T-helper 1 cell (primary cell): ENCODE measurements at places on chromosomes 4 and X.

GRCh38 chrX:22534643-22535042 lies 261.9 kb downstream of the CBLL2 start:
- DNase-seq, result no peak

GRCh38 chrX:118178450-118178849 lies 61.8 kb upstream of the KLHL13 start:
- DNase-seq, result no peak

DNA sequence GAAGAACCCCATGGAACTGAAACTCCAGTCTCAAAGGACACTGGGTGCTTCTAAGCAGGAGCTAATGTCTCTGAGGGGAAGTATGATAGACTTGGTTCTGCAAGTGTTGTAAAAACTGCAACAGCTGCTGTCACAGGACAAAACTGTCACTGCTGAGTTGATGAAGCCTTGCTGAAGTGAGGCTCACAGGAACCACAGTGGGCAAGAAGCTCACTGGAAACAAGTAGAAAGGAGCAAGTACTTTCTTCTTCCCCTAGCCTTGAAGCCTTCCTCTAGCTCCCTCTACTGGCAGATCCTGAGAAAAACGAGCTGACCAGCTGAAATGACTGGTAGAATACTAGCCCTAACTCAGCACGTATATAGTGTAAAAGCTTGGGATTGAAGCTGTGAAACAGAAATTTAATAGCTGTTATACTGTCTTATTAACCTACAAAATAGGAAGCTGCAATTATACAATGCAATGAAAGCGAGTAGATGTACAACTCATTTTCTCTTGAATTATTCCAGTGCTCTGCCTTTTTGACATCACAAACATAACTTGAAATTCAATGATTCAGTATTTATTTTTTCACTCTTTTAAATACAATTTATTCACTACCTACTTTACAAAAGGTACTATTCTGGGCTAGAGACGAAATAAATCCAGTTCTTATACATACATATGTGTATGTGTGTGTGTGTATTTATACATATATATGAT lies 91.4 kb downstream of the GABRB1 start:
- DNase-seq, result peak; percentile 12

DNA sequence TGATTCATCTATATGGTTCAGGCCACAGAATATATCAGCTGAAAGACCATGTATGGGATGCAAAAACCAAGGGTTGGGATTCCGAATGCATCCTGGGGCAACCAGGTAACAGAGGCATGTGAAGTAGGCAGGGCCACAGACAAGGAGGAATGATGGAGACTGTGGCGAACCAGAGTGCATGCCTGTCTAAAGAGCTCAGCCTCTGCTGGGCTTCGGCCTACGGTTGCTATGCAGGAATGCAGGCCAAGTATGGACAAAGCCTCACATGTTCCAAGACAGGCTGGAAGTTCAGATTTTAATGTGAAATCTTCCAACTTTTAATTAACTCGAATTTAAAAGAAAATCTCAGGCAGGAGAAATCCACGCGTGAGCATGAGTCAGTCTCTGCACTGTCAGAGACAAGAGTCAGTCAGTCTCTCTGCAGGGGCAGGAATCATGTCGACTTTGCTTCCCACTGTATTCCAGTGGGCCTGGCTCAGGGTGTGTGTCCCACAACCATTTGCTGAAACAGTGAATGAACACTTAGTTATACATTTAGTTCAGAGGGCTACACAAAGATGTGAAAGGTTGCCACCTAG lies 344.4 kb downstream of the UNC5C start:
- no peak for DNase-seq

- no peak for DNase-seq
Observed at GRCh38 chr4:7423801-7424552, 10.8 kb downstream of the PSAPL1 start.

DNA sequence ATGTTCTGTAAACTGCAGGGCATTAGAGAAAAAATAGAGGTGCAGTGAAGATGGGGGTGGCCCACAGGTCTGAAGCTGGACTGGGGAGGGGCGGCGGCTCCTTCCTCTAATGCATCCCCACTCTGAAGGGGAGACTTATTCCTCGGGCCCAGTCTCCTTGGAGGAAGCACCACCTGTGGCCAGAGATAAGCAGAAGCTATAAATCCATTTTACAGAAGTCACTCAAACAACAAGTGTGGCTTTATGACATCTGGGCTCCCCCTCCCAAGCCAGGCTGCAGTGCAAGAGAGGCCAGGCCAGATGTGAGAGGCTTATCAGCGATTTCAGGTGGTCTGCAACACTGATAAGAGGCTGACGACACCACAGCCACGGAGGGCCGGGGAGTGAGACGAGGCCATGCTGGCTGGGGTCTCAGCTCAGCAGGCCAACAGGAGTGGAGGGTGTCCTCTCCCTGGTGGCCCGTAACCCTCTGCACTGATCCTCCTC lies 15.8 kb downstream of the CYTL1 start:
- no peak for DNase-seq

- DNase-seq, result no peak
Observed at GRCh38 chr4:3267576-3268394, 18.8 kb downstream of the MSANTD1 start.

GRCh38 chrX:148069759-148070503 lies 88.8 kb downstream of the FMR1NB start:
- DNase-seq, result no peak

DNA sequence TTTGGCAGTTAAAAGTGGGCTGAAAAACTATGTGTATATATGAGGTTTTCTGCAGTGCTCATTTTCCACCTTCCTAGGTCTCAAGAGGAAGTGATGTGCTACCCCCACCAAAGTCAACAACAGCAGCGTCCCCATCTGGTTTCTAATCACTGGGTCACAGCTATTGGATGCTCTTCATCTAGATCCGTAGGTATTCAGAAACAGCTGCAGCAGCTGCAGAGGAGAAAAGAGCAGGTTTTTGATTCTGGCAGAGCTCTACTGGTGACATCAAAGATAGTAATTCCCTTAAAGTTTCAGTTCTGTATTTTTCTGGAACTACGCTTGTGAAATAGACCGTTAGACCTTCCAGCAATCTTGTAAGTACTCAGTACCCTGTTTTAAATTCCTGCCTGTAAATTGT lies 5.8 kb upstream of the GUCY2F start:
- no peak for DNase-seq

- DNase-seq, result no peak
Observed at GRCh38 chr4:77501851-77502250, 103.8 kb upstream of the CXCL13 start.

- DNase-seq, result no peak
Observed at GRCh38 chrX:7522860-7523259, 320.1 kb upstream of the VCX start.

DNA sequence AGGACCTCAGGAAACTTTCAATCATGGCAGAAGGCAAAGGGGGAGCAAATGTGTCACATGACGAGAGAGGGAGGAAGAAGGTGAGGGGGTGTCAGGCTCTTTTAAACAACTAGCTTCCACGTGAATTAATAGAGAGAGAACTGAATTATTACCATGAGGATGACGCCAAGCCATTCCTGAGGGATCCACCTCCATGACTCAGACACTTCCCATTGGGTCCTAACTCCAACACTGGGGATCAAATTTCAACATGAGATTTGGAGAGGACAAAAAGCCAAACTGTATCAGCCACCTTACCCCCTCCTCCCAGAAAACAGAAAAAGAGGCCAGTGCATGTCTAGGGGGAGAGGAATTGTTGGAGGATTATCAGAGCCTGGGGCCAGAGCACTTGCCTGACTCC lies 40.4 kb upstream of the LAS1L start:
- no peak for DNase-seq

DNA sequence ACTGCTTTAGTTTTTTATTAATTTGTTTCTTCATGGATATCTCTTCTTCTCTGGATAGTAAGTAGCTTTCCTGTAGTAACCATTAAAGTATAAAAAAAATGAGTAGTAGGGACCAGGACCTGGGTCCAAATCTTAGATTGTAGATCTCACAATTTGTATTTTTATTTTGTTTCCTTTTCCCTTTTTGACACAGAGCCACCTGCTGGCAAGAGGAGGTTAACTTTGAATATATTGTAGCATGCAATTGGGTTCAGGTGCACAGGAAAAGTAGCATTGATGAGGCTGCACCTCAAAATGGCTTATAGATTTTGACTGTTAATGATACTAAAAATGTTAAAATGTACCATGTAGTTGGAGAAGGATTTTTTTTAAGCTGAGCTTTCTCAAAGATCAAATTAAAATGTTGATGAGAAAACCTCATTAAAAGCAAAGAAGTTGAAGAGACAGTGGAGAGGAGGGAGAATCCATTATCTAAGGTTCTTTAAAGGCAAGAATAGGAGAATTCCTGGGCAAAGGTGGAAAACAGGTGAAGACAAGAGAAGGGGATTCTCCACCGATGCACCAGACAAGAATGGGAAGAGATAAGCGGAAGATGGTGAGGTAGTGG lies 48.3 kb upstream of the HPGDS start:
- DNase-seq, result peak; percentile 10

DNA sequence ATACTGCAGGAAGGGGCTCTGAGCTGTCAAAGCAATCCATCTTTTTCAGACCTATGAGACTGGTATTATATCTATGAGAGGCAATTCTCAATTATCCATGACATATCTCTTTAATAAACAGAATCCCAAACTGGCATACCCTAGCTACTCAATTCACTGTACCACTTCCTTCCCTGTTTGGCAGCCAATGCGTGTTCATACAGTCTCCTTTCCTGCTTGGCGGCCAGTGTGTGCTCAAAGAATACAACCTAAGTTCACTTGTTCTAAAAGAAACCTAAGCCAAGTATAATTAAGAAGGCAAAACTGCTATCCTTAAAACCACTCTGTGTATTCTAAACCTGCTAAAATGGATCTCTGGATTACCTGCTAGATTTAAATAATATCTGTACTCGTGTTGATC lies 38.3 kb downstream of the ARHGEF9 start:
- DNase-seq, result no peak

- no peak for DNase-seq
Observed at GRCh38 chr4:15006416-15007024, 4.2 kb downstream of the CPEB2 start.

- no peak for DNase-seq
Observed at GRCh38 chr4:151688003-151688784, 72.6 kb downstream of the GATB start.

GRCh38 chr4:38787693-38788092 lies 4.9 kb upstream of the TLR10 start:
- no peak for DNase-seq

DNA sequence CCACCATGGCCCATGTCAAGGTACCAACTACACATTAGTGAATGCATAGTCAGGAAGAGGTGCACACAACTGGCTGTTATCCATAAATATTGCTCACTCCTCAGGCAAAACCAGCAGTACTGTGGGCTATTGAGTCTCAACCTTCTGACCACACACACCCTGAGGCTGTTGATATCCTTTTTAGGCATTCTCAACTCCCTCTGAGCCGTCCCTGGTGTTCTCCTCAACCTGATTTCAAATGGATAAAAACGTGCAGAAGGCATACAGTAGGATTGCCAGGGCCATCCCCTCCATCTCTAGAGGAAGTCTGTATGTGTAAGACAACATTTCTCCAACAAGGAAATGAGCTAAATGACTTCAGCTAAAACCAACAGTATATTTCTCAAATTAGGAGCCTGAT lies 98.7 kb upstream of the KLHL13 start:
- no peak for DNase-seq

DNA sequence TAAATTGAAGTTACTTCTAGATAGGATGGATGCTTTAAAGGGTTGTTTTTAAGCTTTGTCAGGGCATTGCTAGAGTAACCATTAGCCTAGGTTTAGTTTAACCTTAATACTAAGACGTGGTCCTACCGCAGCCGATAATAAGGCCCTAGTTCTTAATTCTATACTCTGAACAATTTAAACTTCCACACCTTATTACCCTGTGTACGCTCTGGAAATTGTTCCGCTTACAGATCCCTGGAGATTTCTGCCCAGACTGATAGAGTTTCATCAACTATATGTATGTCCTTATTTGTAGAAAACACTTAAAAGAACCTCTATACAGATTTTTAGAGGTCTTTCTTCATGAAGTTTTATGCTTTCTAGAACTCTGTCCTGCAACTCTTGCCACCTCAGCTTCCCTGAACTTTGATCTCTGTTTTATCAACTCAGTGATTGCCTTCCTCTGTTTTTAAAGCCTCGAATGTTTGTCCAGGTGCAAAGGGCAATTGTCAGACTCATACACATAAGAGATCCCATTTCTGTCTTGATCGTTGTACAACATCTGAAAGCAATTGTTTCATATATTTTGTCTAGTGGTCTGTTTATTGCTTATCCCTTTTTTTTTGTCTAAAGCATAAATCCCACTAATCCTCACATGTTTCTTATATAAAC lies 71.1 kb upstream of the VCX start:
- no peak for DNase-seq

- DNase-seq, result no peak
Observed at GRCh38 chr4:188781655-188782054, 642.4 kb downstream of the TRIML1 start.

- no peak for DNase-seq
Observed at GRCh38 chrX:5683996-5684395, 544.7 kb downstream of the NLGN4X start.

GRCh38 chr4:139962130-139962684 lies 191.8 kb downstream of the MAML3 start:
- no peak for DNase-seq

- DNase-seq, result peak; percentile 28
Observed at GRCh38 chr4:1285790-1286553, 3.7 kb upstream of the MAEA start.

DNA sequence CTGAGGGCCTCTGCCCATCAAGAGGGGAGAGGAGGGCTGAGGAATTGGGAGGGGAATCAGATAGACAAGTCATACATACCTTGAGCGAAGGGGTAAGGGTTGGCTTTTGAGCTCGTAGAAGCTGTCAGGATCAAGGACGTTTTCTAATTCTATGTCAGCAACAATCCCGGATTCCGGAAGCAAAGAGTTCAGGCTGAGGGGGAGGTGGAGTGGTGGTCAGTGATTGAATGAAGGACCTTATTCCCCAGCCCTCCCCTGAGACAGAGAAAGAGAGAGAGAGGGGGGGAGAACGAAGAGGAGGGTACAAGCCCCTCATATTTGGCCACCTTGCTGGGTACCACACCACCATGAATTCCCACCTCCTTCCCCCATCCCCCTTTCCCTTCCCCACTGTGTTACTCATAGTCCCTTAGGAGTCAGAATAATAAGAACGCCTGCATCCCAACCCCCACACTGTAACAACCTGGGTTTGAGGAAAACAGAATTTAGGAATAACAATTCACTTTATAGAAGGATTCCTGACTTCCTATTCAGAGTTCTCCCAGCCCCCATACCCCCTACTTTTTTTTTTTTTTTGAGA lies 2.7 kb downstream of the TFE3 start:
- no peak for DNase-seq
